Islet precursor cell (in vitro differentiated cells): ENCODE measurements at places on chromosomes 4 and X.

GRCh38 chr4:155811083-155811482 lies 52.3 kb downstream of the GUCY1B1 start:
- DNase-seq: no peak

- peak; percentile 83 for DNase-seq
These were observed at the start of gene SYN1 for GRCh38 chrX:47619486-47620302. TSS of gene SYN1 (minus strand) at chrX:47619857. CDS start at chrX:47619728, 129 bp downstream.

DNA sequence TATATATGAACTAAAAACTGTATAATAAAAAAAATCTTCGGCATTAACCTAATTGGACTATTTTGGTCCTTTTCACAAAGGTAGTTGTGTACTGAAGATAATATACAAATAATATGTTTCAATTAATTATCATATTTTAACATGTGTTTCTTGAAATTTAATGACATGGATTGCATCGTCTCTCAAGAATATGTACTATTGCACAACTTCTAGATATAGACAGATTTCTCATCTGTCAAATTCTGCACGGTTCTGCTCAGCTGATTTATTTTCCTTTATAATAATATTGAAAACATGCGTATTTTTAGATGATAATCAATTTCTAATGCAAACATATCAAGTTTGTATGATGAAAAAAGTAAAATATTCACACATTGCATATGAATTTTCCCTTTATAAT lies 498.7 kb upstream of the PABPC4L start:
- no peak for DNase-seq

- no peak for DNase-seq
These were observed 156.6 kb downstream of the GATB start for GRCh38 chr4:151604238-151604637.

- DNase-seq: no peak
These were observed 95.9 kb upstream of the C1QTNF7 start for GRCh38 chr4:15331930-15332329.

- no peak for DNase-seq
These were observed 112.1 kb downstream of the TTC29 start for GRCh38 chr4:146833530-146833929.

DNA sequence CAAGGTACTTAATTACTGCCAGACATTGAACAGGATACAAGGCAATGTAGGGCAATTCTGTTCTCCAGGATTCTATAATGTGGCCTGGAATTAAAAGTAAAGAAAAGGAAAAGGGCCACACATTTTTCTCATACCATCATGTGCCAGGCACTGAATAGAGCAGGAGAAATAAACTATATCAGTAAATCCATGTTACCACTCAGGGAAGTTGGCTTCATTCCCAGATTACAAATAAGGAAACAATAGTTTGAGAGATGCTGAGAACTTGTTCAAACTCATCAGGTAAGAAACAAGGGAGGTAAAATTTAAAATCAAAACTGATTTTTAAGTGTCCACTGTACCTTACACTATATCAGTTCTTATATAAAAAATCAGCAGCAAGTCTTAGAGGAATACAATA lies 645.0 kb upstream of the ATOH1 start:
- no peak for DNase-seq

GRCh38 chr4:73866246-73866645 lies 2.9 kb upstream of the CXCL1 start:
- no peak for DNase-seq

- no peak for DNase-seq
These were observed 14.4 kb downstream of the CHIC1 start for GRCh38 chrX:73577361-73577760.

- peak; percentile 50 for DNase-seq
These were observed 5.7 kb downstream of the MXD4 start for GRCh38 chr4:2256156-2256731.

GRCh38 chrX:70405003-70405402 lies 18.1 kb upstream of the GDPD2 start:
- DNase-seq: no peak

- DNase-seq: no peak
These were observed 118.6 kb upstream of the FTHL17 start for GRCh38 chrX:31190221-31190975.

DNA sequence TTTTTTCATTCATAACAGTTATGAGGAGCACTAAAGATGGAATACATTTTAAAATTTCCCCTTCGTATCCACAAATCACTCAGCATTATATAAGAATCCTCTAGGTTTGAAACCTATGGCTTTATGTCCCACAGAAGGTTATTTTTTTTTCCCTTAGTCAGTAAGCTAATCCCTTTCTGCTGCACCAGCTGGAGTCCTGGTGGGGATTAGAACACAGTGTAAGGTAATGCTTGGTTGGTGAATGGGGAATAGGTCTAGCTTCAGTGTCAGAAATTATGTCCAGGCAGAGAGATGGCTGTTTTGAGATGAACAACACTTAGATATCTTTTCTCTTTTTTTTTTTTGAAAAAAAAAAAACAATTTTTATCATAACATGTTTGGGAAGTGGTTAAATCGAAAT lies 116.6 kb downstream of the RASGEF1B start:
- no peak for DNase-seq

DNA sequence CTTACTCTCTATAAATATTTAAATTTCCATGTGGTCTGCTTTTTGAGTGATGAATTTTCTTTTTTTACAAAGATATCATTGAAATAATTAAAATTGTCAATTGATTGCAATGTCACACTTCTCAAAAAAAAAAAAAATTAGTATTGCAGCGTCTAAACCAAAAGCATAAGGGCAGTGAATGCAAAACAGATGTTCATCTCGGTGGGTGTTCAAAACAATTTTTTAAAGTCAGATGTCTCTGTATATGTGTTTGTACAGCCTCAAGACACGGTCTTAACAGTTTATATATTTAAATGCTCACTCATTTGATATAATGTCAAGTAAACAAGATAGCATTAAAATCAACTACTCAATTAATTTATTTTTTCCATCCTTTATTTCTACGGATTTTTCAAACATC lies 52.3 kb downstream of the PALLD start:
- DNase-seq: no peak

GRCh38 chr4:81466841-81467671 lies 4.7 kb downstream of the RASGEF1B start:
- DNase-seq: peak; percentile 76

DNA sequence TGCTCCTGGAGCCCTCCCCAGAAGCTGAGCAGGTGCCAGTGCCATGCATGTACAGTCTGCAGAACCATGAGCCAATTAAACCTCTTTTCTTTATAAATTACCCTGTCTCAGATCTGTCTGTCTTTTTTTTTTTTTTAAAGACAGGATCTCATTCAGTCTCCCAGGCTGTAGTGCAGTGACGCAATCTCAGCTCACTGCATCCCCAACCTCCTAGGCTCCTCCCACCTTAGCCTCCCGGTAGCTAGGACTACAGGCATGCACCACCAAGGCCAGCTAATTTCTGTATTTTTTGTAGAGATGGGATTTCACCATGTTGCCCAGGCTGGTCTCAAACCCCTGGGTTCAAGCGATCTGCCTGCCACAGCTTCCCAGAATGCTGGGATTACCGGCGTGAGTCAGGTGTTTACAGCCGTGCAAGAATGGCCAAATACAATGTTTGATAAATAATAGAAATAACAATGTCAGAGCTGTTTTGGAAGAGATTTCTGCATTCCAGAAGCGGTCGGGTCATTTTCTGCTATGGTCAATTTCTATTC lies 68.8 kb downstream of the SLC2A9 start:
- peak; percentile 63 for DNase-seq

DNA sequence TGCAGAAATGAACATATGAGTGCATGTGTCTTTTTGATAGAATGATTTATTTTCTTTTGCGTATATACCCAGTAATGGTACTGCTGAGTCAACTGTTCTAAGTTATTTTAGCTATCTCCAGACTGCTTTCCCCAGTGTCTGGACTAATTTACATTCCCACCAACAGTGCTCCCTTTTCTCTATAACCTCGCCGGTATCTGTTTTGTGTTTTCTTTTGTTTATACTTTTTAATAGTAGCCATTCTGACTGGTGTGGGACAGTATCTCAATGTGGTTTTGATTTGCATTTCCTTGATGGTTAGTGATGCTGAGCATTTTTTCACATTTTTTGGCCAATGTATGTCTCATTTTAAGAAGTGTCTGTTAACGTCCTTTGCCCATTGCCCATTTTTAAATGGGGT lies 218.6 kb upstream of the KCNIP4 start:
- DNase-seq: no peak

DNA sequence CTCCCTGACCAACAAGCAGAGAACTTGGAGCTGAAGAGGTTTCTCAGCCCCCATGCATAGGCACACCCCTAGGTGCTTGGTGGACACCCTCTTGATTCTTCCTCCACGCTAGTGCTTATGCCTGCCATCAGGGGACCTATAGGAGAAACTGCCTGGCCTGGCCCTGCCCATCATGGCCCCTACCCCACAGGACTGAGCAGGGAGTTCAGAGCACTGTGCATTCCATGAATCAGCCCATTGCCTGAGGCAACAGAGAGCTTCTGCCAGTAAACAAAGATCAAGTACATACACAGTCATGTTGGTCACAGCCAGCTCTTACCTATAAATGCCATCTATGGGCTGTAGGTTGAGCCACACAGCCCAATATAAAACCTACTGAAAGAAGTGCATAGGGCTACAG lies 99.1 kb upstream of the EDNRA start:
- peak; percentile 96 for DNase-seq
